ENCODE measurements at places on chromosomes 13 and 19. TPM values are rescaled to one million over a fixed set of nuclear protein-coding genes. Genes with fewer than 3 reads are reported as not detected.

GRCh38 chr19:1848399-1849131 lies at the start of gene REXO1:
Gene REXO1, minus strand, starts transcription at chr19:1848483. Its CDS starts 125 bp downstream, at chr19:1848358.
- DNase-seq = peak; percentile 67

The HIF3A gene
- not detected for polyA plus RNA-seq

The C19orf73 gene
- polyA plus RNA-seq = 0.94 TPM

GRCh38 chr13:51562011-51562671 lies 22.1 kb upstream of the WDFY2 start:
- no peak for DNase-seq

GRCh38 chr19:45161738-45162607 lies 1.2 kb upstream of the NKPD1 start:
- DNase-seq = no peak

GRCh38 chr19:38970664-38971532 lies 4.6 kb downstream of the FBXO17 start:
- no peak for DNase-seq

- no peak for DNase-seq
Observed at GRCh38 chr13:24213932-24214331, 53.4 kb downstream of the SPATA13 start.

DNA sequence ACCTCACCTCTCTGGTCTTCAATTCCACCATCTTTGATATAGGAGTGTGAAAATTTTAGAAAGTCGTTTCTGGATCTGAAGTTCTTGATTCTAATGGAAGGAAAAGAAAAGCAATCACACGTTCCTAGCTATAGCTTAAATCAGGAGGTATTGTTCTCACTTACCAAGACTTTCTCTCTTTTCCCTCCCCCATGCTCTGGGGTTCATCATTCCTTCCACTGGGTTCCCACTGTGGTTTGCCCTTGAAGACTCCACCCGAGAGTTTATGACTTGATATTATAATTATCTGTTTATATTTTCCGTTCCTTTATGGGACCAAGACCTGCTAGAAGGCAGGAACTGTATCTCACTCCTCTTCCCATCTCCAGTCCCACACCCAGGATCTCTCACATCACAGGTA lies 76.6 kb downstream of the AKAP11 start:
- DNase-seq = no peak

The ZNF443 gene
- polyA plus RNA-seq = 1.5 TPM

DNA sequence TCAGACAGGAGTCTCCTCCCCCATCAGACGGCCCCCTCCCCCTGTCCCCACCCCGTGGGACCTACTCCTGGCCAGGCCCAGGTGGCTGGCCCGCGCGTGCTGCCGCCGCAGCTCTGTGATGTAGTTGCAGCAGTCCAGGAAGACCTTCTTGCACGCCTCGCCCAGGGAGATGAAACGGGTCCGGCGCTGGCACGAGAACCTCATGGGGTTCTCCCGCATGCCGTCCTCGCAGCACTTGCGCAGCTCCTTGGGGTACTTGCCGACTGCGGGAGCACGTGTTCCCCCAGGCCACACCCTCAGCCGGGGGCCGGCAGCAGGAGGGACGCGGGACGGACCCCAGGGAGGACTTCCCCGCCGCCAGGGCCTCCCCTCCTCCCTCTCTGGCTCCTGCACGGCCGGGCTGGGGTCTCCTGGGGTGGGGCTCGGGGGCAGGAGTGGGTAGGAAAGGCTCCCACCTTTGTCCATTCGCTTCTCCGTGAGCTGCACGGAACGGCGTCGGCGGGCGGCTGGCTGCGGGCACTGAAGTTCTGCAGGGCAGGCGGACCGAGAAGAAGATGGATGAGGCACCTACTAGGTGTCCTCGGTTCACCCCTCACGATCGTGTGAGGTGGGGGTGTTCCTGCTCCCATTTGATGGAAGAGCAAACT lies 13.3 kb downstream of the C3 start:
- no peak for DNase-seq

- DNase-seq = no peak
Observed at GRCh38 chr13:110293037-110293436, 13.9 kb downstream of the COL4A1 start.

- no peak for DNase-seq
Observed at GRCh38 chr13:97382276-97382675, 51.7 kb upstream of the RAP2A start.

The NLRP5 gene
- not detected for polyA plus RNA-seq

DNA sequence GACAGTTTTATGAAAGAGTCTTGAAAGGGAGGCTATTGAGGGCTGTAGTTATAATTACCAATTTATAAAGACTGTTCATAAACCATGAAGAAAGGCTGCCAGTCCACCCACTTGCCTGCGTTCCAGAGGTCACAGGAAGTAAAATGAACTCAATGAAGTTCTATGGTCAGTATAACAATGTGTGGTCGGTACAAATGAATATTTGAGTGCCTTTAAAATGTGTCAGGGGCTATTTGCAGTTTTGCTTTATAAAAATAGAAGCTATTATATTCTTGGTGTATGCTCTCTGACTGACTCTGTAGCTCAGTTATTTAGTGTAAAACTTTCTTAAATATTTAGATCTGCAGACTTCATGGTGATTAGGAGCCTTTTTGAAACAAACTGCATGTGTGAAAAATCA lies 47.0 kb downstream of the ESD start:
- DNase-seq = no peak

GRCh38 chr13:75861786-75862185 lies 225.7 kb downstream of the LMO7 start:
- no peak for DNase-seq

GRCh38 chr13:46401432-46401831 lies 14.4 kb upstream of the RUBCNL start:
- no peak for DNase-seq

DNA sequence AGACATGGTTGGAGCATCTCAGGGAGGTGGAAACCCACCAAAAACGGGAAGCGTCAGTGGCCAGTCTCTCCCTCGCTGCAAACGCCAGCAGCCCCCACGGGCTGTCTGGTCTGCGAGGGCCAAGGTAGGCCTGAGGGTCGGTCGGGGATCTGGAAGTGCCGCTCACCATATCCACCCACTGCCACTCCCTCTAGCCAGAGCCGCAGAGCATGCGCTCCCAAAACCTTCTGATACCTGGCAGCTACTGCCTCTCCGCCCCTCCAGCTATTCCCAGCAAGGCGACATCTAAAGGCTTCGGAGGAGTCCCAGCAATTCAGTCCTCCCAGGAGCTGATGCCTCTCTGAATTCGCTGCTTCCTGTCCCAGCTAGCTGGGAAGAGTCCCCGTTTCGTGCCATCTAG lies 4.4 kb upstream of the FKRP start:
- no peak for DNase-seq

GRCh38 chr13:106752584-106753170 lies 184.7 kb upstream of the ARGLU1 start:
- no peak for DNase-seq

DNA sequence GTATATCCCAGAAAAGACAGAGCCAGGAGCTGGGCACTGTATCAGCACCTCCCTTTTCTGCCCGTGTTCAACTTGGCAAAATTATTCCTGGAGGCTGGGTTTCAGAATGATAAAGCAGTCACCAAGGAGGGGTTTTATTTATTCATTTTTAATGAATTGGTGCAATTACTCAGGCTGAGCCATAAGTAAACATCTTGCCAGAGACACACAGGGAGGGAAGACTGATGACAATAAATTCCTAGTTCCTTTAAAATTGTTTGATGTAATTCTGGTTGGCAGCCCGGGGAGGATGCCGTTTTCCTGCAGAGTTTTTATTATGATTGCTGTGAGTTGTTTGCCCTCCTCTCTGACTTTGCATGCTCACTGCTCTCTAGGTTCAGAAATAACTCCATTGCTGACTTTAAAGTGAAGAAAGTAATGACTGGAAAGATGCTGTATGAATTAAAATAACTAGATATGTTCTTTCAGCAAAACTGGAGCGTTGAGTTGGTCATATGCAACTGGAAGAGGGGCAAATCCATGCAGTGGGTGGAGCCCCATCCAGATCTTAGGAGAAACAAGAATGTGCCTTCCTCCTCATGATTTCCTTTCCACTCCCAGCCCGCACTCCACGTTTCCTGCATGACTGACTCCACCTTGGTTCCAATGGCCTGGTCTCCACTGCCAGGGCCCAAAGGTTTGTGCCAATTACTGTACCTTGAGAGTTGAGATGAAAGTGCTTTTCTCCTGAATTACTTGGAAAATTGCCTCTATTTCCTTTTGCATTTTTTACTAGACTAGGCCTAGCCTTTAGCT lies 182.1 kb downstream of the RFC3 start:
- no peak for DNase-seq

GRCh38 chr13:67577361-67577760 lies 347.2 kb upstream of the PCDH9 start:
- no peak for DNase-seq

GRCh38 chr19:14972676-14973075 lies 7.0 kb downstream of the SLC1A6 start:
- DNase-seq = no peak

The TEX26 gene
- not detected for polyA plus RNA-seq

- no peak for DNase-seq
Observed at GRCh38 chr13:21796775-21797514, 126.1 kb downstream of the FGF9 start.

DNA sequence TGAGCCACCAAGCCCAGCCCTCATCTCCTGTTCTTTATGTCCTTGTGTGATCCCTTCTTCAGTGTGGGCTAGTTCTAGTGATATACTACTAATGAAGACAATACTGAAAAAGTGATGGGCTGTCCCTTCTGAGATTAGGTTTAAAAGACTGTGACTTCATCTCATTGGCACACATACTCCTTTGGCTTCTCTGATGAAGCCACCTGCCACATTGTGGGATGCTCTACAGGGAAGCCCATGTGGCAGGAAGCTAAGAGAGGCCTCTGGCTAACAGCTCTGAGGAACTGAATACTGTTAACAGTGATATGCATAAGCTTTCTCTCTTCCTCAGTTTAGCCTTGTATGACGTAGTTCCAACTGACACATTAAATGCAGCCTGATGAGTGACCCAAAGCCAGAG lies 13.6 kb downstream of the CSNK1A1L start:
- DNase-seq = no peak

GRCh38 chr13:38090913-38091312 lies 221.3 kb upstream of the TRPC4 start:
- no peak for DNase-seq

DNA sequence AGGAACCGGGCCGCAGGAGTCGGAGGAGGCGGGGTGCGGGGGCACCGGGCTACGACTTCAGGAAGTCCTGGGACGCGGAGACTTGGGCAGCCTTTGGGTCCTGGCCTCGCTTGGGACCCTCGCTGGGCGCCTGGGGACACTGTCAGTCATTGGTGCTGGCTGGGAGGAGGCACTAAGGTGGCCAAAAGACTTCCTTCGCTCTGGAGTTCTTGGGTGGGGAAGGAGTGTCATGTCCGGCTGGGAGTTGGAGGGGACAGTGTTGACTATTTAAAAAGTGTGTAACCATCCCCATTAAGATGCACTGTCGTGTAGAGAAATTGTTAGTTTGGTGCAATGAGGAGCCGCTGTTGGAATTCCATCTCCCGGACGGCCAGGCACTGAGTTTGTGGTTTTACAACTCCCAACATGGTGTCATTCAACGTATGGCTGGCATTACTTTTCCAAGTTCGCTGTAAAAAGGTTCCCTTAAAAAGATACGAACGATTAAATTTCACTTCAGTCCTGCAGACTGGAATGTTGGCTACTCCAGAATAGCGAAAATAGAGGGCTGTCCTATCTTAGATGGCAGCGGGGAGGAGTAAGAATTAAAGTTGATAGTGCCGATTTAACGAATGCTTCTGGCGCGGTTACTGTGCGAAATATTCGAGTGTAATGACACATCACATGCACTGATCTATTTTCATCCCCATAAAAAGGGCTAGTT lies 776 bp downstream of the DNAJC3 start:
- DNase-seq = no peak

GRCh38 chr19:44112802-44113137 lies 429 bp upstream of the ZNF225 start:
- DNase-seq = no peak

DNA sequence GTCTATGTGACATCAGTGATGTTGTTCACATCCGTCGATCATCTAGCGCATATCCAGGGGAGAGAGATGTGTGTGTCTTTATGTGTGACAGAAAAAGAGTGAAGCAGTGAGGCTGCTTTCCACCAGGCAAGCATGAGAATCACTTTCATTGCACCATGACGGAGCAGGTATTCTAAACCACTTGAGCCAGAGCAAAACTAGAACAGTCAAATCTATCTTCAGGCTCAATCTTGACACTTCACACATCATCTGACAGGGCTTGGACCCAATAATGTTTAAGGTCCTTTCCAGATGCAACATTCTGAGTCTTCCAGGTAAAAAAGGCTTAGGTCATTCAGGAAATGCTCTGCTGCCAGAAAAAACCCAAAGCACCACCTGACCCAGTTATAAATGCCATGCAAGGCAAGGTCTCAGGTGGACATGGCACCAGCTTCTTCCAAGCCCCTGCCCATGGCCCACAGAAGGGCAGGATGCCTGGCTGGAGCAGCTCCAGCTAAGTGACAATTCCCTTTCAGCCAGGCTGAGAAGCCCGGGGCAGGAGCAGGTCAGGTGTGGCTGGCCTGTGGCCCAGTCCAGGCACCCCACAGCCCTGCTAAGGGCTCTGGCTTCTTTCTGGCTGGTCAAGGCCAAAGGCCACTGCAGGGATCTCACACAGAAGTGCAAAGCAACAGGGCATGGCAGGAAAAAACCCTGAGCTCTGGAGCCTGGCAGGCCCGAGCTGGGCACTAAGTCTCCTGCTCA lies 5.0 kb downstream of the ELAVL1 start:
- no peak for DNase-seq

- no peak for DNase-seq
Observed at GRCh38 chr19:40862333-40862732, 12.1 kb upstream of the CYP2A6 start.

DNA sequence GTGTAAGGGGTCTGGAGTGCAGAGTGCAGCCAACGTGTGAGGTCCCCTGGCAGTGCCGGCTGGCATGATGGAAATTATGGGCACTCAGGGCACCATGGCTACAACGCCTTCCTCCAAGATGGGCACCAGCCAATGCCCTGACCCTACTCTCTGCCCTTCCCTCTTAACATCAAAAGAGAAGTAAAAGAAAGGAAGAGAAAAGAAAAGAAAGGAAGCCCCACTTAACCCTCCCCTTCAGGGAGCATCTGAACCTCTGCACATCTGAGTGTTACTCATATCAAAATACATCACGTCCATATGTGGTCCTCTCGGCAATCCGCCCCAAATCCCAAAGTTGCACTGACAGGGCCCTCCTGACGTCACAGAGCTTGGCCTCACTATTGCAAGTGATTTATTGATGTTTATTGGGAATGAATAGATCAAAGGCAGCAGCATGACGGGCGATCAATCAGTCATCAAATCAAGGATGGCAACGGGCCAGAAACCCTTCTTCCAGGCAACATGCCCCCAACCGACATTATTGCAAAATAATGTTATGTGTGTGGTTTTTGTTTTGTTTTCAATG lies 1.3 kb downstream of the TSHZ3 start:
- no peak for DNase-seq

GRCh38 chr19:40604647-40605215 lies 3.6 kb downstream of the LTBP4 start:
- DNase-seq = no peak

The TGFBR3L gene
- 0.50 TPM for polyA plus RNA-seq

The FAM174C gene
- polyA plus RNA-seq = 24.6 TPM

Measured in BJ (cell line).